NCI-H1048 (cell line): ENCODE measurements at places on chromosomes 12 and 14.

GRCh38 chr14:73462048-73462715 lies 3.8 kb upstream of the NUMB start:
- DNase-seq: no peak

DNA sequence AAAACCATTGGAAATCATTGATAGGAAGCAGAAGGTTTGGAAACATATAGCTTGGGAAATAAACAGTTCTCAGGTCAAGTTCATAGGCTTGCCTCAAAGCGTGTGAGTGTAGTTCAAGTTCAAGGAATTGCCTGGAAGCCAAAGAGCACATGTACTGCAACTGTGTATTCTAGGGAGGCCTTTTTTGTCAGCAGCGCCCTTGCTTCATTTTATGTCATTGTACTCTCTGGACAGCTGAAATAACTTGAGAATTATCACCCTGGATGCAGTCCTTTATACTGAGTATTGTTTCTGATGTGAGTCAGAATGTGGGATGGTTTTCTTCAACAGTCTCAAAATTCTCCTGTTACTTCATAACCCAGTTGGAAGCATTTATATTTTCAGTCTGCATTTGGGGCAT lies 16.0 kb upstream of the EVL start:
- DNase-seq: no peak

DNA sequence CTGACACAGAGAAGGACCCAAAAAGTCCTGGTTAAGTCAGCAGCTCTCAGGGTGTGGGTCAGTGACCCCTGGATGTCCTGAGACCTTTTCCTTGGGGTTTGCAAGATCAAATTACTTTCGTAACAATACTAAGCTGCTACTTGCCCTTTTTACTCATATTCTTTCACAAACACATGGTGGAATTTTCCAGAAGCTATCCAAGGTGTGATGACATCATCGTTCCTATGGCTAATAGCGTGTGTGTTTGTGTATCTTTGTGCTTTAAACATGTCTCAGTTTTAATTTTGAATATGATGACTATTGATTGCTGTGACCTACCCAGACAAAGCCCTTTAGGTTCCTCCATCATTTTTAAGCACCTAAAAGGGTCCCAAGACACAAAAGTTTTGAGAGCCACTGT lies 176.2 kb downstream of the PHETA1 start:
- no peak for DNase-seq

GRCh38 chr14:58979325-58979724 lies 209.1 kb upstream of the DAAM1 start:
- DNase-seq: no peak

DNA sequence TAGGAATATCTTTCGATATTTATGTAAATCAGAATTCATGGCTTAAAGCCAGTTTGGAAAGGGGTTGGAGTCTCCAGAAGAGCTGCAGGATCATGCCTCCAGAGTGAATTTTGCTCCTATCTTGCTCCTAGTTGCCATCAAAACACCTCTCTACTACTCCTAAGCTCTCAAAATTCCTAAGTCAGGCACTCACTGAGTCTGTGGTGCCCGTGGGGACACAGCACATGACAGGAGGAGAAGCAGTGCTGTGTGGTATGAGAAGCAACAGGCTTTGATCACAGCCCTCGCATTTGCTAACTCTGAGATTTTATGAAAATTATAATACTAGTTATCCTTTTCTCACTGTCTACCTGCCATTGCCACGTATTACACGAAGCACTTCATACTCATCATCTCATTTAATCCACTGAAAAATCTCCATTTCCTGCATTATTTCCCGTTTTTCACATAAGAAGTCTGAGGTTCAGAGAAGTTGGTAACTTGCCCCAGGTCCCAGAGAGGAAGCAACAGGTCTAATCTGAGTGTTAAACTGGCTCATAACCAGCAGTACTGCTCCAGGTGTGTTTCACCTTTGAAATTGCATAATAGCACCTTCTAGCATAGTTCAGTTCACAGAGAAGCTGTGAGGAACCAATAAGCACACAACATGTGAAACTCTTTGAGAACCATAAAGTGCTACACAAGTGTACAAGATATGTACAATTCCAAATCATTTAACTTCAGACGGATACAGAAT lies 33.1 kb upstream of the SLC35F4 start:
- no peak for DNase-seq

- DNase-seq: no peak
Measured at GRCh38 chr14:76699939-76700590, 61.2 kb upstream of the VASH1 start.

GRCh38 chr12:105616971-105617540 lies 286.6 kb downstream of the C12orf75 start:
- no peak for DNase-seq

- no peak for DNase-seq
Measured at GRCh38 chr12:73226593-73226992, 954.4 kb downstream of the TRHDE start.
